Cardiac muscle cell (in vitro differentiated cells and primary cell): ENCODE measurements at places on chromosomes 16 and 17. TPM values are rescaled to one million over a fixed set of nuclear protein-coding genes. Genes with fewer than 3 reads are reported as not detected.

The MT4 gene
- not detected in 2 replicates for total RNA-seq

The UMOD gene
- total RNA-seq, result not detected in 2 replicates

The TBC1D10B gene
- 50.7 and 58.4 TPM in 2 replicates for total RNA-seq

The RNF222 gene
- total RNA-seq, result not detected in 2 replicates

The NPIPA5 gene
- 3.8 and 5.8 TPM in 2 replicates for total RNA-seq

The FZD2 gene
- 47.1 and 47.4 TPM in 2 replicates for total RNA-seq

The XYLT2 gene
- 62.2 and 80.0 TPM in 2 replicates for total RNA-seq

The IRF8 gene
- total RNA-seq, result 6.3 and 12.8 TPM in 2 replicates

The EIF3C gene
- 287 and 310 TPM in 2 replicates for total RNA-seq

The BCAR1 gene
- 105 and 121 TPM in 2 replicates for total RNA-seq

The GLIS2 gene
- total RNA-seq, result 10.4 and 14.5 TPM in 2 replicates

The TIMP2 gene
- total RNA-seq, result 22.0 and 25.8 TPM in 2 replicates

The USB1 gene
- 41.4 and 48.3 TPM in 2 replicates for total RNA-seq

The SERPINF2 gene
- 2.2 TPM in 1 of 2 replicates, not detected in the other for total RNA-seq

The ACSM3 gene
- 1.2 and 4.5 TPM in 2 replicates for total RNA-seq
